ENCODE measurements at places on chromosomes 16 and 17.
A peak's percentile ranks its signal among the peaks of the same experiment; 100 is the strongest.

GRCh38 chr17:142876-143784 lies 5.8 kb downstream of the SCGB1C2 start:
- no peak for DNase-seq

DNA sequence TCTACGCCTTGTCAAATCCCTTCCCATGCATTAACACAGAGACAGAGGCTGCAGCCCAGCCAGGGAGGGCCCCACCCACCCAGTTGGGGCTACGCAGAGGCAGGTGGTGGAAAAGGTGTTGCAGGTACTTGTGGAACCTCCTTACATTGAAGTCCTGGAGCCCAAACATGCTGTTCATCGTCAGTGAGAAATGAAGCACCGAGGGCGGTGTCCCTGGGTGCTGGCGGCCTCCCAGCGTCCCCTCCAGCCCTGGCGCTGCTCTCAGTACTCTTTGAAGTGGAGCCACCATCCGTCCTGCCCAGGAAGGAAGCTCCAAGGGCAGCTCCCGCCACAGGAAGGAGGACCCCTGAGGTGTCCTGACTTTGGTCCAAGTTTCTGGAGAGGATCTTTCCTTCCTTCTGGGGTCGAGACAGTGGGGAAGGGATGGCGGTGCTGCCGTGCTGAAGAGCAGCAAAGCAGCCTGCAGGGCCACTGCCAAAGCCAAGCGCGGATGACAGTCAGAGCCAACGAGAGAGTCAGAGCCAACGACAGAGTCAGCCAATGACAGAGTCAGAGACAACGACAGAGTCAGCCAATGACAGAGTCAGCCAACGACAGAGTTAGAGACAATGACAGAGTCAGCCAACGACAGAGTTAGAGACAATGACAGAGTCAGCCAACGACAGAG lies 23.4 kb downstream of the LMF1 start:
- DNase-seq: no peak

- DNase-seq: no peak
Observed at GRCh38 chr16:69270395-69270794, 40.8 kb upstream of the VPS4A start.

DNA sequence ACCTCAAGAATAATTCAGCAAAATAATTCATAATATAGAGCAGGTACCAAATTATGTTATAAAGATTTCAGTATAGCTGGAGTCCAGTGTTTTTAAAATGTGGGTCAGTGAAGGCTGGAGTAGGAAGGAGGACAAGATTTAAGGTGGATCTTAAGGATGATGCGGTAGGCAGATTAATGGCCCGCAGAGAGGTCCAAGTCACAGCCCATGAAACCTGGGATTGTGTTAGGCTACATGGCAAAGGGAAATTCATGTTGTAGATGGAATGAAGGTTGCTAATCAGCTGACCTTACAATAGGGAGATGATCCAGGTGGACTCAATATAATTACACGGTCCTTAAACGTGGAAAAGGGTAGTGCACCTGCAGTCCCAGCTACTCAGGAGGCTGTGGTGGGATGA lies 6.2 kb upstream of the IRF8 start:
- no peak for DNase-seq

DNA sequence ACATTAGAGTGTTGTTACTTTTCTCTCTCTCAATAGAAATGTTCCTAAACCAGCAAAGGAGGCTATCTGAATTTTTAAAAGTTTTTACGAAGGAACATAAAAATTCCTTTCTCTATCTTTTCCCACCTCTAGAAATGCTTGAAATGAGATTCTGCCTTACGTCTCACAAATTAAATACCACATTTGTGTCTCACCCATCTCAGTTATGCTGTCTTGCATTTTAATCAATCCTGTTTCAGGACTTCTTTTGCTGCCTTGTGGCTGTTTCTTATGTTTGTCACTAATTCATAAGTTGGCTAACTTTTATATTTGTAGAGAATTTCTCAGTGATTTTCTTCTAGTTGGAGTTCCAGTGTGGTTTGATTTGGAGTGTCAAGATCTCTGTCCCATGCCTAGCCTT lies 3.5 kb downstream of the OMG start:
- no peak for DNase-seq

- no peak for DNase-seq
Observed at GRCh38 chr17:80824549-80825470, 166.8 kb upstream of the CHMP6 start.

DNA sequence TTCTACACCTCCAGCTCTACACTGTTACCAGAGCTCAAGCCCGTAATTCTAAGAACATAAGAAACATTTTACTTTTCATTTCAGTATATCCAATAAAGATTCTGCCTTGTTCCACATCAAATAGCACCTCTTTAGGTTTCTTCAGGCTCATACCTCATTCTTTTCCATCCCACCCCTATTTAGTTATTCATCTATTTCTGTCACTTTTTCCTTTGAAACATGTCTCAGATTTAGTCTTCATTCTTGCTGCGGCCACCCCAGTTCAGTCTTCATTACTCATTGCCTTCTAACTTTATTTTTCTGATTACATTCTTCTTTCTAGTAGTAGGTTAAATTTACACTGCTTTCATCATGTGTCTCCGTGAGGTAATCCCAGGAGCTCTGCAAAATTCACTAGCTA lies 33.5 kb downstream of the PPM1E start:
- DNase-seq: no peak

DNA sequence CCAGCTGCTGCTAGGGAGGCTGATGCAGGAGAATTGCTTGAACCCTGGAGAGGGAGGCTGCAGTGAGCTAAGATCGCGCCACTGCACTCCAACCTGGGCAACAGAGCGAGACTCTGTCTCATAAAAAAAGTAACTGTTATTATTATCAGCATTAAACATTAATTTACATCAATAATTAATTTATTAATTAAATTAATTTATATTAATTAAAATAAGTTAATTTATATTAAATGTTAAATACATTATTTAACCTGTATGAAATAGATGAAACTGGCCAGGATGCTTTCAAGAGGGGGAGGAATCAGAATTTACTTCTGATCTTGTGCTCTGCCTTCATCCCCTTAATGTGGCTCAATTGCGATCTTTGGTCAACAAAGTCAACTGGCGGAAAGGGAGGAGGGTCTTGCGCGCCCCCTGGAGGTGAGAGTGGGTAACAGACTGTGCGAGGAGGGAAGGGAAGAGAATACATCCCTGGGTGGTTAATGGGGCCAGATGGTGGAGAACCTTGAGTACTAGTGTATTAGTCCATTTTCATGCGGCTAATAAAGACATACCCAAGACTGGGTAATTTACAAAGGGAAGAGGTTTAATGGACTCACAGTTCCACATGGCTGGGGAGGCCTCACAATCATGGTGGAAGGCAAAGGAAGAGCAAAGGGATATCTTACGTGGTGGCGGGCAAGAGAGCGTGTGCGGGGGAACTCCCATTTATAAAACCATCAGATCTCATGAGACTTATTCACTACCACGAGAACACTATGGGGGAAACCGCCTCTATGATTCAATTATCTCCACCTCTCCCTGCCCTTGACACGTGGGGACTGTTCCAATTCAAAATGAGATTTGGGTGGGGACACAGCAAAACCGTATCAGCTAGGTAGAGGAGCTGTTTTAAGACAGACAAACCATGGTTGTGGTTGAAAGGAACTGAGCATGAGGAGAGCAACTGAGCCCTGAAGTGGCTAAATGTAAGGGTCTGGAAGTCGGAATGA lies 15.7 kb upstream of the CPPED1 start:
- DNase-seq: peak; percentile 77

- no peak for DNase-seq
Observed at GRCh38 chr17:48451489-48451888, 21.5 kb upstream of the SKAP1 start.

DNA sequence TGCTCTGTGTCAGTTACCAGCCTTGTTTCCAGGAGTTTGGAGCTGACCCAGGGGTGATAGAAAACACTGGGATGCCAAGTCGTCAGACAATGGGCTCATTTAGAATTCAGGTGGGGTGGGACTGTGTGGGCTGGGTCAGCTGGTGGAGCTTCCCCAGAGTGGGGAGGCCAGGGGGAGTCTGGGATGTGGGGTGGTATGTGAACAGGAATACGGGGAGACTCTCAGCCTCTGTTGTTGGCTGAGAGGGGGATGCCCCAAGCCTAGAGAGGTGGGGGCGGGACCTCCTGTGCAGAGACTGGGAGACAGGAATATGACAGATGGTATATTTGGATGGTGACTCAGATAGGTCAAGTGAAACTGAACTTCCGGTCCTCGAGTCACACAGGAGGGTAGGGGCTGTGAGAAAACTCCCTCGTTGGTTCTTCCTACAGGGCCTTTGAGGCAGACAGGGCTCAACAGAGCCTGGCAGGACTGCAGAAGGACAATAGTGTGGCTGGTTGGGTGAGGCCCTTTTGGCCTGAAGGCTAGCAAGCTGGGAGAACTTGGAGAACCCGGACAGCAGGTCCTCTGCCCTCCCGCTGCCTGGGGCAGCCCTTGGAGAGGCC lies 23.7 kb downstream of the CDH1 start:
- peak; percentile 22 for DNase-seq

GRCh38 chr16:17683281-17683680 lies 212.5 kb upstream of the XYLT1 start:
- no peak for DNase-seq

DNA sequence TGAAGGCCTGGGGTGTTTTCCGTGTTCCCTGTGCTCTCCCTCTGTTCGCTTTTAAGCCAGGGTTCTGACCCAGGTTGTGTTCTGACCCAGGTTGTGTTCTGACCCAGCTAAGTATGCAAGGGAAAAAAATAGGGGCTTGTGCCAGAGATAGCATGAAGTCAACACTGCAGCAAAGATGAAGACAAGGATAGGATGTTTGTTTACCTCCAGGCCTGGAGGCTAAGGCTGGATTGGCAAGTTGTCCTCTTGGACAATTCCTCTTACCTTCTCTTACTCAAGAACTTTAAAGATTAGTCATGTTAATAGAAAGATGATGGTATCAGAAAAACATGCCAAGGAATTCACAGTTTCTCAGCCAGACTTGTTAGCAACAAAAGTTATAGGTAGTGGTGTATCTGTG lies 19.4 kb downstream of the LYRM9 start:
- no peak for DNase-seq

DNA sequence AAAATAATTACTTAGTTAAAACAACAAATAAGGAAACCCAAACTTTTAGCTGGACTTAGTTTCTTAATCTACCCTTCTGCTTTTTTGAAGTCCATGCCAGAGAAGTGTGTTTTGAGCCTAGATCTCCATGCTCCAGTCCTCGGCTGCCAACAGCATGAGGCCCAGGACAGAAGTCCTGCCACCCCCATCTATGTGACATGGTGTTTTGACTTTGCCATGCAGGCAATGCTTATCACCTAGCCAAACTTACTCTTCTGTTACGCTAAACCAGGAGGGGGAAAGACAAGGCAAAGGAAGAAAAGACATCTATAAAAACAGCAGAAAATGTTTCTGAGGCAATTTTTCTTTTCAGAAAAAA lies 119.5 kb downstream of the PARN start:
- no peak for DNase-seq

DNA sequence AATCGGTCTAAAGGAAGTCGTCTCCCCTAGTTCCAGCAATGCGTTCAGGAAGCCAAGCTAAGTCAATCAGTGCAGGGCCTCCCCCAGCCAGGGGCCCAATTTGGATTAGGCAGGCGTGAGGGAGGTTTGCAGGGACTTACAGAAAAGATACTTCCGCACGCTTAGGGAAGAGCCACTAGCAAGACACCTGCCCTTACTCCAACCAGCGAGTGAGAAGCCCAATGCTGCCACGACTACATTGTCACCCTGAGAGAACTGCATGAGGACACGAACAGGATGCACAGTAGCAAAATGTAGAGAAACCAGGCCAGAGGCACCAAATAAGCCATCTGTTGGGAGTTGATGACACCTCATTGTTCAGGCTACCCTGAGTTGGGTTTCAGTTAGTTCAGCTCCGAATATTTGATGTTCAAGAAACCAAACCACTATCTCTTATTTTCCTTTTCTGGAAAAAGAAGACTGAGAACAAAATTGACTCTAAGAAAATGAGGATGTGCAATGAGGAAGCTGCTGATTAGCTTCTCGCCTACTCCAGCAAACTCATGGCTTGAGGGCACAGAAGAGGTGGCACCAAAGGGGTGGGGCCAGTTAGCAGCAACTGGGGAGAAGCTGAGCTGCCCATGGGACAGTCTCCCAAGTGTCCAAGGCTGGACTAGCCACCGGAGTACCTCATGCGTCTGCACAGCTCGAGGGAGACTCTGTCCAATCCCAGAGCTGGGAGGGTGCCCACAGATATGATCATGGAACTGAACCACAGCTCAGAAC lies 29.3 kb downstream of the TK2 start:
- DNase-seq: no peak

DNA sequence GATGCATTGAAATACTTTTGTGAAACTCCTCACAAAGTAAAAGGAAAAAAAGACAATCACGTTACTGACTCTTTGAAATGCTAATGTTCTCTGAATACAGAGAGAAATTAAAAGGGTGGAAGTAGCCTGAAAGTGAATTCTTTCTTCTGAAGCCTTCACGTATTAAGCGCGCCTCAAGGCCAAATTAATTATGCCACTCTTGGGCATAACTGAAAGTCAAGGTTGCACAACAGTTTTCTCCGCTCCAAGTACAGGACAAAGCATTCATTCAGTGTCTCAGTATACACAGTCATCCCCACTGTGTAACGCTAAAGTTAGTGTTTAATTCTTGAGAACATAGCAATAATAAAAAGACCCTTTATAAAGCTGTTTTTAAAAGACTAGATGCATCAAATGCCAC lies 21.5 kb downstream of the PARN start:
- no peak for DNase-seq

All from activated CD4-positive, alpha-beta T cell treated with anti-CD3 and anti-CD28 coated beads, Interleukin-2, amount 10 ng/mL, durations not matched to agents 7 days and 5 days (primary cell).